ENCODE measurements at places on chromosomes 16 and 17. TPM values are rescaled to one million over a fixed set of nuclear protein-coding genes. Genes with fewer than 3 reads are reported as not detected.

DNA sequence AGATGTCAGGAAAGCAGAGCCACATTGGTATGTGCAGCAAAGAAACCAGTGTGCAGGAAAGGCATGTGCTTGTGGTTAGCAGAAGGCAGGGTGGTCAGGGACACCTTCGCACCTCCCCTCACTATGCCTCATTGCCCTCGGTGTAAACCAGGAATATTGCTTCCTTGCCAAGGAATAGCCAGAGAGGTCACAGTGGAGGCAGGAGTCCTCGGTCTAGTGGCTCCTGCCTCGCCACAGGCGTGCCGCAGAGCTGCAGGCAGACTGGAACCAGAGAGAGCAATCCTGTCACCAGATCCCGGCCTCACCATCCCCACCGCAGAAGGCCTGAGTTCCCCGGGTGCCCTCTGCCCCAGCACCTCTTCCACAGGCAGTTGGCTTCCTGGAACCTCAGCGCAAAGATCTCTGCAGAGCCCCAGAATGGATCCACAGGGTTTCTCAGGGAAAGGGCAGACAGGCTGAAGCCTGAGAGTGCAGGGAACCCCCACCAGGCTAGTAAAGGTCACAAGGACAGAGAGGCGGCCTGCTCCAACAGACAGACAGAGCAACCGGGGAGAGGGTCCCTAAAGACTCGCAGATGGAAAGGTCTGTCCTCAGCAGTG lies 21.6 kb downstream of the CCDC182 start:
- DNase-seq = no peak

GRCh38 chr17:303168-303567 lies 49.4 kb downstream of the RPH3AL start:
- no peak for DNase-seq

DNA sequence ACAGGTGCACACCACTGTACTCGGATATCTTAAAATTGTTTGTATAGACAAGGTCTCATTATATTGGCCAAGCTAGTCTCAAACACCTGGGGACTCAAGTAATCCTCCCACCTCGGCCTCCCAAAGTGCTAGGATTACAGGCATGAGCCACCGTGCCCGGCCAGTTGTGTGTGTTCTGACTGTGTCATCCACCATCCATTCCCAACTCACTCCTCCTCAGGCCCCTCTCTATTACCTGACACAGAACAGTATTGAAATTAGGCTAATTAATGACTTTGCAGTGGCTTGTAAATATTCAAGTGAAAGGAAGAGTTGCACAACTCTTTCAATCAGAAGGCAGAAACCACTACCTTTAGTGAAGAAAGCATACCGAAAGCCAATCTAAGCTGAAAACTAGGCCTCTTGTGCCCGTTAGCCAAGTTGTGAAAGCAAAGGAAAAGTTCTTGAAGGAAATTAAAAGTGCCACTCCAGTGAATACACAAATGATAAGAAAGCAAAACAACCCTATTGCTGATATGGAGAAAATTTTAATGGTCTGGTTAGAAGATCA lies 28.7 kb downstream of the GOSR1 start:
- no peak for DNase-seq

DNA sequence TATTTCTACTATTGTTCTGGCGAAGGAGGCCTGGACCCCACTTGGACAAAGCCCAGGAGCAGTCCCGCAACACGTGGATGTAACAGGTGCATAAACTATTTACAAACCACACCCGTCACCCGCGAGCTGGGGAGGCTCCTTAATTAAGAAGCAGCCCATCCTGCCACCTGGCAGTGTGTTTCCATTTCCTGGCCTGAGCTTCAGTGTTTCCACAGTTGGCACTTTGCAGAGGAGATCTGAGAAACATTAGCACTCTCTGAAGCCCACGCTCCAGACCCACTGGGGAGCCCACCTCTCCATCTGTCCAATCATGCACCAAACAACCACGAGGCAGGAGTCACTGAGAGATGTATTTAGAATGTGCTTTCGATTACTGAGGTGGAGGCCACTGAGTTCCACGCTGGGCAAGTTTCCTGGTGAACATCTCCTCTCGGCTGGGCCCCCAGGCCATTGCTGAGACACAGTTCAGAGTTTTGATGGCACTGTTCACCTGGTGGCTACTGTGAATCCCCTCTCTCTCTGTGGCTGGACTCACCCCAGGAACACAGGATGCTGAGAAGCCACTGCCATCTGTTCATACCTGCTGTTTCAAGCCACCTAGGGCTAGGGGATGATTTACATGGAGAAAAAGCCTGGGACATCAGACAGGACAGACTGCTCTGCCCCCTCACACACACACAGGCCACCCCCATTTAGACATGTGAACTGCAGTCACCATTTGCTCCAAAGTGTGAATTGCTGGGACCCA lies 129.1 kb downstream of the AIPL1 start:
- DNase-seq = no peak

KRTAP3-1 gene
- total RNA-seq = not detected

ABI3 gene
- total RNA-seq = 67.0 TPM

CFAP52 gene
- not detected for total RNA-seq

MYH8 gene
- total RNA-seq = not detected

DPEP3 gene
- not detected for total RNA-seq
